ENCODE measurements at places on chromosomes 16 and 17.

- DNase-seq, result no peak
Measured at GRCh38 chr16:14187517-14188338, 116.6 kb downstream of the MRTFB start.

DNA sequence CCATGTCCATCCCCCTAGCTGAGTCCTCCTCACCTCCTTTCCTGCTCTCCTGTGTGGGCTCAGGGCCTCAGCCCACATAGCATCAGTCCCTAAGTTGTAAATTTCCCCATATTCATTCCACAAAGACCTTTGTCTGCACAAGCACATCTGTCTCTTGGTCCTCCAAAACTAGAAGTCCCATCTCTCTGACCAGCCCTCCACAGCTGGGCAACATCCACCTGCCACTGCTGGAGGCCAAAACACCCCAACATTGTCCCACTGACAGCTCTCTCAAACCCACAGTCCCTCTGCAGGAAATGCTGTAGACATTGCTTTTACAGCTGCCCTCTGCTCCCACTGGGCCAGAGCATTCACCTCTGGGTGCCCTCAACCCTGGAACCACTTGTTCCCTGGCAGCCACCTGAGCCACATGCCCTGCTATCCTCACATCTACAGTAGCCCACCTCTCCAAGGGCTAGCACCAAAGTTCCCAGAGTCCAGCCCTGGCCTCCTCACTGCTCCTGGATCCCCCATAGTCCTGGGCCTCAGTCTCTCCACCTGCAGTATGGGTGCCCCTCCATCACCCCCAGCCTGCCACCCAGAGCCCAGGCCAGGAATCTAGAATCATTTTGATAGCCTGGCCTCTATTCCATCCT lies 1722.7 kb downstream of the TP53TG3F start:
- DNase-seq, result no peak

GRCh38 chr16:70574595-70575271 lies 51.1 kb downstream of the SF3B3 start:
- DNase-seq, result no peak

DNA sequence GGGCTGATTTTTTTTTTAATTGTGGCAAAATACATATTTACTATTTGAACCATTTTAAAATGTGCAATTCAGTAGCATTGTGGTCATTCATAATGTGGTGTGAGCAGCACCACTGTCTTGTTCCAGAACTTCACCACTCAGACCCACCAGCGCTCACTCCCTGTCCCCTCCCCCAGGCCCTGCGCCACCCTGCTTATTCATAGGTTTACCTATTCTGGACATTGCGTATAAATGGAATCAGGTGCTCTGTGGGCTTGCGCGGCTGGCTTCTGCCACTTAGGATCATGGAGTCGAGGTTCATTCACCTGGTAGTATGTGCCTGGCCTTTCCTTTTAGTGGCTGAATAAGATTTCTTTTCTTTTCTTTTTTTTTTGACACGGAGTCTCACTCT lies 59.4 kb downstream of the NT5M start:
- DNase-seq, result no peak

DNA sequence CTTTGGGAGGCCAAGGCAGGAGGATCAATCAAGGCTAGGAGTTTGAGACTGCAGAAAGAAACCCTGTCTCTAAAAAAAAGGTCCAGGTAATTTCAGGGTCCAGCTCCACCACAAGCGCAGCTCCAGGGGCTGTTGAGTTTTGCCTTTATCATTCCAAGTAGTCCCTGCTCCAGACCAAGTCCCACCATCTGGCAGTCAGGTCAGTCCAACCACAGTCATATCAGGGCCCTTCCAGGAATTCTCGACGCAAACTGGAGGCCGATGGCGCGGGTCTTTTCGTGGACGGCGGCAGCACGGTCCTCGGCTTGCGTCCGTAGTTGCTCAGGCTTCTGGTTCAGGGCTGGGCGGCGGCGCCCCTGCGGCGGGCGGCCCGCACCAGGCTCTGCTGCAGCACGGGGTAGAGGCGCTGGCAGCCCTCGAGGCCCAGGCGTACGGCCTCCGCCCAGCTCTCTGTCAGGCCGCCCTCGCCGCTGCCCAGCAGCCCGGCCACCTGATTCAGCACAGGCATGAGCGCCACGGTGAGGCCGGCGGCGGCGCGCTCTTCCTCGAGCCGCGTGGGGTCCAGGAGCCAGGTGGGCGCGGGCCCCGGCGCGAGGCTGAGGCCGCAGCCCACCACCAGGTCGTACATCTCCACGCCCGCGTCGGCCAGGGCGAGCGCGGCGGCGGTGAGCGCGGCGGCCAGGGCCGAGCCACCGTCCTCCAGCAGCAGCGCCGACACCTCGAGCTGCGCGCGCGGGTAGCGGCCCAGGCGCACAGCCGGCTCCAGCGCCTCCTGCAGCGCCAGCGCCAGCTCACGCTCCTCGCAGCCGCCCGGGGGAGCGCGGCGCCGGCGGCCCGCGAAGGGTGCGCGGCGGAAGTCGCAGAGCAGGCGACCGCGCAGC lies 752 bp downstream of the EXOSC6 start:
- peak; percentile 14 for DNase-seq

DNA sequence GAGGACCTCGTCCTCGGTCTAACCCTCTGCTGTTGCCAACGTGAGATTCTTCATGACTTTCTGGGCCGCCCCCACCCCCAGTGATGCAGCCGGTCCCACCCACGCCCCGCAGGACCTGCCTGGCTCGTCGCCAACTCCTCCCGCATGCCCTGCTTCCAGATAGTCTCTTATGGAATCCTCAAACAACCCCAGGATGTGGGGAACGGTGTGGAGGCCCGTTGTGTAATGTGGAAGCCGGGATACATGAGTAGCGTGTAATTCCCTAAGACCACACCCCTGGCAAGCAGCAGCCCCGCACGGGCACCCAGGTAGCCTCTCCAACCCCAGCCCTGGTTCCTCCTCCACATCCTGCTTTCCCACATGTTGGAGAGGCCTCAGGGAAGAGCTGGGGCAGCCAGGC lies 275.9 kb downstream of the C16orf95 start:
- no peak for DNase-seq

- DNase-seq, result no peak
Measured at GRCh38 chr16:13545271-13545670, 374.7 kb upstream of the ERCC4 start.

DNA sequence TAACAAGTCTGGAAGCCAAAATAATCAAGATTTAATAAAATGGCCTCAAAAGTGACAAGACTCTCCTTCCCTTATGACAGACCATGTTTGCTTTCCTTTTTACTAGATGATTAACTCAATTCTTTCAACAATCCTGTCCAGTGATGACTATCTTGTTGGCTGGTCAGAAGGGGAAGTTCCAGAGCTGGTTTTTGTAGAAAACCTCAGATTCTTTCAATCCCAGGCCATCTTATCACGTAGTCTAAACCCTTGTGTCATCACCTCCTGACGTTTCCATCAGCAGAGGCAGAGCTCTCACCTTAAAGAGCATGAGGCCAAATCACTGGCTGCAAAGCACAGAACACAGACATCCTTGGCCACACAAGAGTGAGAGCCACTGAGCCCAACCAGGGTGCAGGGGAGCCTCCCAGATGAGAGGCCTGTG lies 125.3 kb downstream of the ANKRD11 start:
- DNase-seq, result no peak

GRCh38 chr17:74971842-74972106 lies 785 bp downstream of the HID1 start:
- no peak for DNase-seq

DNA sequence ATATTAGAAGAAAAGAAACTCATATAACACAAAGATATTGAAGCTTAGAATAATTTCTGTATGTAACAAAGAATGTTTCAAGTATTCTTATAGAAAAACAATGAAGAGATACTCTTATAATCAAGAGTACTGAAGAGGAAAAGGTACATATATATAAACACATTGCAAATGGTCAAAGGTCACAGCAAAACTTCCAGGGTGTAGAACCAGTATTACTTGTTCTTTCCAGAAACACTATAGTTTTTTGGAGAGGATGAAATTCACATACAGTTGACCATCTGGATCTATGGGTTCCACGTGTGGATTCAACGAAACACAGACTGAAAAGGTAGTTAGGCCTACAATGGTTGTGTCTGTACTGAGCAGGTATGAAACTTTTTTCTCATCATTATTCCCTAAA lies 22.6 kb downstream of the PRPSAP1 start:
- DNase-seq, result no peak

GRCh38 chr16:6038941-6039645 lies 941.5 kb upstream of the EEF2KMT start:
- no peak for DNase-seq

- peak; percentile 24 for DNase-seq
Measured at GRCh38 chr17:63434951-63435571, 11.0 kb downstream of the CYB561 start.

- DNase-seq, result no peak
Measured at GRCh38 chr17:59469786-59470485, 95.5 kb upstream of the DHX40 start.

- DNase-seq, result no peak
Measured at GRCh38 chr16:90018652-90019542, at the start of gene DBNDD1. DBNDD1 (minus strand) TSS chr16:90019456; CDS start chr16:90019341, 115 bp downstream.

DNA sequence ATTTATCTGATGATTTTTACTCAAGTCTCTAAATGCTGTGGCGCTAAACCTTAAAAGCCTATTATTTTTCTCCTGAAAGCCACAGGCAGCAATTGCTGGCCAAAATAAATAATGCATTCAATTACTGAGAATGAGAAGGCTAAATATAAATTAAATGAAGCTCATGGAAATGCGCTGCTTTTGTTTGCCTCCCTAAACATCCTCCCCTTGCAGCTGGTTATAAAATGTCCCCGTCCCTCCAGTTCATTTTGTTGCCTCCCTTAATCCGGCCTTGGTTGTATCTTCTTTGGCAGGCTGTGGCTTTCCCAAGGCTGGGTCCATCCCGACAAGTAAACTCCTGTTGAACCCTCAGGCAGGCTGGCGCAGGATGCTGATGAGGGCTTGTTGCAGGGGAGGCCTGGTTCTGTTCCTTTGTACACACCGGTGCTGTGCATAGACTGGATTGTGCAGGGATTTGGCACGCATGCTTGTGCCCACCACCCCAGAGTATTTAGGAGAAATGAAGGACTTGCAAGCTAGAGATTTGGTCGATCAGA lies 62.7 kb downstream of the KNOP1 start:
- no peak for DNase-seq

DNA sequence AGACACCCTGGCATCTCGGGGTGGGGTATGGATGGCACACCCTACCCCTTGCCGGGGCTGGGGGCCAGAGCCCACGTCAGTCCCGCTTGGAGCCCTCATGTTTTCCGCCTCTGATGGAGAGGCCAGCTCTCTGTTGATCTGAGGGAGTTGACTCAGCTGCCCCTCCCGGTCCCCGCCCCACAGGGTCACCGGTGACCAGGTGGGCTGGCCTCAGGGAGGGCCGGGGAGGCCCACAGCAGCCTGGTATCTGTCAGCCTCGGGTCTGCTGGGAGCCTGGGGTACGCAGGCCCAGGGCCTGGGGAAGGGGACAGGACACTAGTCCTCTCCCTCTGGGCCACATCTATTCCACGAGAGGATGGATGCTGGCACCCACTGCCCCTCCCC lies 109.5 kb upstream of the CIBAR2 start:
- no peak for DNase-seq

- no peak for DNase-seq
Measured at GRCh38 chr17:63967953-63968352, 4.8 kb downstream of the SCN4A start.

DNA sequence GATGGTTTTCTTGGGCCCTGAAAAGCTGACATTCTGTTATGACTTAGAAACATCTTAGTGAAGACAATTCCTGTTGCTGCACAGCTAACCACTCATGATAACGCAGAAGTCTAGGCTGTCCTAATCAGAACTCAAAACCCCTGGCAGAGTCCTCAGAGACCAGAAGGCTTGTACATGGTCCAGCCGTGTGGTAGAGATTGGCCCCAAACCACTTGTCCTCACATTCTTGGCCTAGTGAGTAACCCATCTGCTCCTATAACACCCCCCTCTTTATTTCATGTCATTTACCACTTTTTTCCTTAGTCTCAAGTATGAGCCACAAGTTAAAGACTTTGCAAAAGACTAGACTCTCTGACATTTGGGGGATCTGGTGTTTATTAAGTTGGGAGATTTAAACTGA lies 116.5 kb upstream of the ADAMTS18 start:
- no peak for DNase-seq

DNA sequence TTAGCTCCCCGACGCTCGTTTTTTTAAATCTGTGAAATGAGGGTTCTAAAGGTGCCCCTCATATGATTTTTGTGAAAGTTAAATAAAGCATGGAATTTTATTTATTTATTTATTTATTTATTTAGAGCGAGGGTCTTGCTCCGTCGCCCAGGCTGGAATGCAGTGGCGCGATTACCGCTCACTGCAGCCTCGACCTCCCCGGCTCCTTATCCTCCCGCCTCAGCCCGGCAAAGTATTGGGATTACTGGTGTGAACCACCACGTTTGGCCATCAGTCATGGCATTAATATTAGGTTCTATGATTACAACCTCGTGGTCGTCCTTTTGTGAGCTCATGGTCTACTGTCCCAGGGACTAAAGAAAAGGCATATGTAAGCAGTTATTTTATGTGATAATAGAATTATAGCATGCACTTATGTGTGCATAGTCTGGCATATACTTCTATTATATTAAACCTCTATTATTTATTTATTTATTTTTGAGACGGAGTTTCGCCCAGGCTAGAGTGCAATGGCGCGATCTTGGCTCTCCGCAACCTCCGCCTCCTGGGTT lies 557 bp upstream of the LUC7L start:
- no peak for DNase-seq

DNA sequence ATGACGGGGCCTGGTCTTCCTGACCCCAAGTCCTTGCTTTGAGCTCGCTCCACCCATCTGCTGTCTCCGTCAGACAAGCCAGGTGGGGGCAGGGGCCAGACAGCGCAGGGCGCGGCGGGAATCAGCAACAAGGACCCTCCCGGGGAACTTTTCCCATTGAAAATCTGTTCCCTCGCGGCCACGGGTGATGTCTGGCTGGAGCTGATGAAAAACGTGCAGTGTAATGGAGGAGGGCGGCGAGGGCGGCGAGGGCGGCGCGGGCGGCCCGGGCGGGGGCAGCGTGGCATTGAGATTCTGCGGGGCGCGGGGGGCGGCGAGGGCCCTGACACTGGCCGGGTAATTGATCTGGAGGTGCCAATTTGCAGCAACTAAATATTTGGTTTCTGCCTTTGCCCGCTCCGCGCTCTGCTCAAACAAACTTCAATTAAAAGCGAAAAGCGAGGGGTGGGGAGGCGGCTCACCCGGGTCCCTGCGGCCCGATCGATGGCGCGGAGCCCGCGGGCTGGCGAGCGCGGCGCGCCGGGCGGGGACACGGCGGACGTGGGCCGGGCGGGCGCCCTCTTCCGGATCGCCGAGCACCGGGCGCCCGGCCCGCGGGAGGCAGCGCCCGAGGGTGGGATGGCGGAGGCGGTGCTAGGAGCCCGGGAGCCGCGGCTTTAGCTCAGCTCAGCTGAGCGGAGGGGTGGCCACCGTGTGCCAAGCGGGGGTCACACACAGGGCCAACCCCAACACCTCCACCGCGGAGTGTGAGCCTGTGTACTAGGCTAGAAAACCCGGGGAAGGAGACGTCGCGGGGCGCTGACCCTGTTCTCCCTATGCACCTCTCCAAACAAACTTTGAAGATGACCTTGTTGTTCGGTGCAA lies 32.4 kb downstream of the DCAKD start:
- DNase-seq, result peak; percentile 23

- DNase-seq, result no peak
Measured at GRCh38 chr17:8226536-8227237, 16.3 kb upstream of the AURKB start.

Measured in activated T-helper 1 cell treated with Interleukin-2 at 50 U/mL for 16 hours (primary cell).